Large intestine (tissue), 12 donors: ENCODE measurements at places on chromosomes 1 and 21.

GRCh38 chr1:40404670-40405462, 31.3 kb downstream of the SMAP2 start:
- H3K36me3 ChIP-seq: peaks cover 5% of the 10 kb centered on the region
- H3K4me3 ChIP-seq: no peak overlapping the region
- no peaks in the 10 kb centered on the region for H3K4me1 ChIP-seq
- no peak for DNase-seq
- no peaks in the 10 kb centered on the region for H3K27me3 ChIP-seq
- no peak overlapping the region for H3K27ac ChIP-seq

- H3K27me3 ChIP-seq: no peaks in the 10 kb centered on the region
- no peaks in the 10 kb centered on the region for H3K4me1 ChIP-seq
- no peak overlapping the region for H3K27ac ChIP-seq
These were observed 49.4 kb downstream of the TENT5C start for GRCh38 chr1:117655220-117655577.

DNA sequence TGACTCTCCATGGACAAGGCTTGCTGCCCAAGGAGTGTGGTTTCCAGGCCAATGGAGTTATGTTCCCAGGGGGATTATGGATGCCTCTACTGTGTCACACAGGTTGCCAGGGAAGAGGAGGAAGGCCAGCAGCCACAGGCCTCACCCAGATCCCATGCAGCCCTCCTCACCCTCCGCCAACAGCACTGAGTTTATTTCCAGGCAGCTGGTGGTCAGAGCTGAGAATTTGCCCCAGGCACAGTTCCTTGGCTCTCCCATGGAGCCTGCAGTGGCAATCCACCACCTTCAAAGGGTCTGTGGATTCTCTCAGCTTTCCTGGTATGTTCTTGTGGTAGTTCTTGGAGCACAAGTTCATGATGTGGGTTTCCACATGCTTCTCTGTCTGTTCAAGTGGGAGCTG, 79.2 kb downstream of the NTNG1 start:
- H3K36me3 ChIP-seq: no peaks in the 10 kb centered on the region
- no peaks in the 10 kb centered on the region for H3K27me3 ChIP-seq
- no peaks in the 10 kb centered on the region for H3K4me1 ChIP-seq
- H3K4me3 ChIP-seq: no peak overlapping the region

DNA sequence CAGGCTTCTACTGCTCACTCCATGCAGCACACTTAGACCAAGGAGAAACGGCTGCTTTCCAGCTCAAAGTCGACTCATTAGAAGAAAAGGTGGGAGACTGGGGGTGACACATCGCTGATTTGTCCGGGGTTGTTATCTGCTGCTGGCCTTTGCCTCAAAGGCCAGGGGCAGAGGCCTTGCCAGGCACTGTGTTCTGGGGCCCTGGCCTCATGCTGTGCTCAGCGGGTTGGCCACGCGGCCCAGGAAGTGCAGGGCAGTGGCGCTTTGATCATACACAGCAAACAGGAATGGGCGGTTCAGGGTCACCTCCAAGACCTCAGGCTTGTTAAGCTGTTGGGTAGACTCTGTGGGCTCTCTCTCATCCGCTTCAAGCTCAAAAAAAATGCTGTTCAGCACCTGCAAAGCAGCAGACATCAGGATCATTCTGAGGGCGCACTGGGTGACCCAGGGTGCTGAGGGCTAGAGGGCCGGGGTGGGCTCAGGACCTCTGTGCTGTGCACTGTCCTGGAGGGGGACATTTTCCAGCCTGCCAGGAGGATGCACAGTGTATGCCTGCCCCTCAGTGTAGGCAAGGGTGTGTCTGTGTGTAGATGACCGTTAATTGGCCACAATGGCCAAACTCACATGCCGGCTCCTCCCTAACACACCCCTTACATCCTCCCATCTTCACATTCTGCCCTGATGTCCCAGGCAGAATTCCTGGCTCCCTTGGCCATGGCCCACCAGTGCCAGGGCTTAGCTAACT, 10.8 kb downstream of the AGT start:
- peak overlapping the region; percentile 44 for H3K27ac ChIP-seq
- DNase-seq: peak; percentile 81
- peaks cover 32% of the 10 kb centered on the region for H3K36me3 ChIP-seq
- H3K4me3 ChIP-seq: no peak overlapping the region

DNA sequence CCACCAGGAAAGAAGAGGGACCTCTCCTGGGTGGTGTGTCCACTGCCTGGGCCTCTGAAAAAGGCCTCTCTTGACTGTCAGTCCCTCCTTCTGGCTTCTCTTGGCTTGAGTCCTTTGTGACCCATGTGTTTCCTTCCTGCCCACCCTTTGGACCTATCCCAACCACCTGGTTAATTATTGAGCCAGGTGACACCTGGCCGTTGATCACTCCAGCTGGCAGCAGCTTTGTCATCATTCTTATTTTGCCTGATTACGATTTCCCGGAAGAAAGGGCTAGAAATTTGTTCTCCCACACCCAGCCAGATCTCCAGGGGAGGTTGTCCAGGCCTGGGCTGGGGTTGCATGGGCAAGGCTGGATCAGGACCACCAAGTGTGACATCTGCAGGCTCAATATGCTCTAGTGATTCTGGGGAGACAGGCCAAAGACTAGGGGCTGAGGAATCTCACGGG, 24.8 kb downstream of the CSF1 start:
- H3K4me1 ChIP-seq: peaks cover 45% of the 10 kb centered on the region
- H3K27me3 ChIP-seq: no peaks in the 10 kb centered on the region
- no peak overlapping the region for H3K4me3 ChIP-seq
- peak overlapping the region; percentile 82 for H3K27ac ChIP-seq

DNA sequence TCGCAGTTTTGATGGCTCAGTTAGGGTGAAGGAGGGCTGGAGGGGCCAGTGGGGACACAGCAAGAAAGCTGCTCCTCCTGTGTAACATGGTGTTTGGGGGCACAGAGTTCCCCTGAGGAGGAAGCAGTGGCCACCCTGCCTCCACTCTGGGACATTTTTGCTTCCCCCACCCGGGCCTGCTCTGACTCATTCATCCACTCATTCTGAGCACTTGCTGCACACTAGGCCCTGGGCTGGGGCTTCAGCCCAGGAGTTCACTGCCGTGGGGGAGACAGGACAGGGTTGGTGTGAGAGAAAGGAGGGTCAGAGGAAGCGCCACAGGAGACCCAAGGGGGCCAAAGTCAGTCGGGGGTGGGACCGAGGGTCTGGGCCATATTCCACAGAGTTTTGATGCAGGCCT, 41.4 kb upstream of the ACOT11 start:
- H3K27me3 ChIP-seq: no peaks in the 10 kb centered on the region
- H3K27ac ChIP-seq: no peak overlapping the region
- H3K4me3 ChIP-seq: no peak overlapping the region
- DNase-seq: no peak
- no peaks in the 10 kb centered on the region for H3K36me3 ChIP-seq
- no peaks in the 10 kb centered on the region for H3K4me1 ChIP-seq

DNA sequence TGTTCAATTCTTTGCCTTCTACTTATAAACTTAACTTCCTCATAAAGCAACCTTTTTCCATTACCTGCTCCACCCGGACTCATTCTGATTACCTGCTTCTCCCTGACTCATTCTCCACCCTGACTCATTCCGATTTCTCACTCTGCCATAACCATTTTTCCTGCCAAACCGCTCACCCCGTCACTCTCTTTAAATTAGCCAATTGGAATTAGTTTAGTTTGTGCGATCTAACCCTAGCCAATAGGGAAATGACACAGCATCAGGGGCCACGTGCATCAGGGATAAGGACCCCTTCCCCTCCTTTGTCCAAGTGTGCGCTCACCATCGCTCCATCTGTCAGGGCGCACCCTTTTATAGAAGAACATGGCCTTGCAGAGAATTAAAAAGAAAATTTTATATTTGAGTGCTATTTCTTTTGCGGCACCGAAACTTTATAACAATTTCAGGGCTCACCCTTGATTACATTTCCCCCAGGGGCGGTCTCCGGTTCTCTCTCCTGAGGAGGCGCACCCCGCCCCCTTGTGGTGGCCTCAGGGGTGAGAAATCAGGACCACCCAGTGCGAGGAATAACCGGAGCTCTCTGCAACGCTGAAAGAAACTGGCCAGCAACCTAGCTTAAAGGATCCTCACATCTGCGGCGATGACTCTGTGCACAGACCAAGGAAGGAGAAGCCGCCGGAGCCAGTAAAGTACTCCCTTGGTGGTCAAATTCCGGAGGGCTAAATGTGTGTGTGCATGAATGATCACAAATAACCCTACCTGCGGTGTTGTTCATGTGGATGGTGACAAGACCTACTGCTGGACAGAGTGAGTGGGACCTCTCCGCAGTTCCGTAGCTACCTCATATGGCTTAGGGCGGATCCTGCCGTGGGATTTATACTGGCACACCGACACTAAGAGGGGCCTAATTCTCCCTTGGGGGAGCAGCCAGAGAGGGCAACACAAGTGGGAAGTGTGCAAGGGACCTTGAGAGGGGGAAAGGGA, 30.3 kb upstream of the CBR3 start:
- no peak overlapping the region for H3K27ac ChIP-seq
- DNase-seq: peak; percentile 37
- H3K36me3 ChIP-seq: no peaks in the 10 kb centered on the region
- H3K27me3 ChIP-seq: peaks cover 16% of the 10 kb centered on the region
- H3K4me1 ChIP-seq: no peaks in the 10 kb centered on the region

GRCh38 chr1:9760824-9761223, 62.9 kb downstream of the CLSTN1 start:
- no peak for DNase-seq
- H3K36me3 ChIP-seq: peaks cover 3% of the 10 kb centered on the region
- H3K27me3 ChIP-seq: no peaks in the 10 kb centered on the region
- H3K27ac ChIP-seq: no peak overlapping the region
- peaks cover 4% of the 10 kb centered on the region for H3K4me1 ChIP-seq

DNA sequence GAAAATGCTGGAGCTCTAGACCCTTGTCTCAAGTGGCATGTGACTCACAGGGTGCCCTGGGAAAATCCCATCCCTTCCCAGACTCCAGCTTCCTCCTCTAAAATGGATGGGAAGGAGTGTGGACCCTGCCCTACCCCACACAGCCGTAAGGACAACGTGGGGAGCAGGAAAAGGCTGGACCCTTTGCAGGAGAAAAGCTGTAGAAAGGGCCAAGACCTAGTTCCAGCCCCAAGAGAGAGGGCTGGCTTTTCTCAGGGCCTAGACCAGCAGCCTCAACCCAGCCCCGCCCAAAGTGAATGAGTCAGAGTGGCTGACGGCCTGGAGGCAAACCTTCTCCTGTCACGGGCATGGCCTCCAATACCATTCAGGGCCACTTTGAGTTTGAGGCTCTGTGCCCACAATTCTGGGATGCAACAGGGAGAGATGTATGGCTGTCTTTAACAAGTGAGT, 1.1 kb downstream of the LAMB3 start:
- H3K4me1 ChIP-seq: peaks cover 85% of the 10 kb centered on the region
- H3K27ac ChIP-seq: peak overlapping the region; percentile 99
- H3K27me3 ChIP-seq: no peaks in the 10 kb centered on the region
- H3K36me3 ChIP-seq: peaks cover 27% of the 10 kb centered on the region

DNA sequence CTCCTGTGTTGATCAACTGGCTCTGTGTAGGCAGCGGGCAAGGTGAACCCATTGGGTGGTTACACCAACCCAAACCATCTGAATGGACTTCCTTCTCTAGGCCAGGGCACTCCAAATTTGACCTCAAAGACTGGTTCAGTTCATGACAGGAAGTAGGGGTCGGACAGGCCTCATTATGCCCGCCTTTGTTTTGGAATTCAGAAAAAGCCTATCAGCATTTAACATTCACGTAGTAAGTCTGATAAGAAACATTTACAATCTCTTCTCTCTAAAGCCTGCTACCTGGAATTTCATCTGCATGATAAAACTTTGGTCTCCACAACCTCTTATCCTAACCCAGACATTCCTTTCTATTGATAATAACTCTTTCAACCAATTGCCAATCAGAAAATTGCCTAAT, 97.1 kb upstream of the ETV3 start:
- H3K4me3 ChIP-seq: no peak overlapping the region
- no peaks in the 10 kb centered on the region for H3K36me3 ChIP-seq
- no peak for DNase-seq
- H3K27ac ChIP-seq: peak overlapping the region; percentile 34
- H3K4me1 ChIP-seq: peaks cover 65% of the 10 kb centered on the region

GRCh38 chr21:36471254-36471723, 8.6 kb downstream of the CLDN14 start:
- H3K27me3 ChIP-seq: no peaks in the 10 kb centered on the region
- H3K36me3 ChIP-seq: no peaks in the 10 kb centered on the region
- no peak overlapping the region for H3K27ac ChIP-seq
- H3K4me3 ChIP-seq: no peak overlapping the region
- no peaks in the 10 kb centered on the region for H3K4me1 ChIP-seq
- no peak for DNase-seq

DNA sequence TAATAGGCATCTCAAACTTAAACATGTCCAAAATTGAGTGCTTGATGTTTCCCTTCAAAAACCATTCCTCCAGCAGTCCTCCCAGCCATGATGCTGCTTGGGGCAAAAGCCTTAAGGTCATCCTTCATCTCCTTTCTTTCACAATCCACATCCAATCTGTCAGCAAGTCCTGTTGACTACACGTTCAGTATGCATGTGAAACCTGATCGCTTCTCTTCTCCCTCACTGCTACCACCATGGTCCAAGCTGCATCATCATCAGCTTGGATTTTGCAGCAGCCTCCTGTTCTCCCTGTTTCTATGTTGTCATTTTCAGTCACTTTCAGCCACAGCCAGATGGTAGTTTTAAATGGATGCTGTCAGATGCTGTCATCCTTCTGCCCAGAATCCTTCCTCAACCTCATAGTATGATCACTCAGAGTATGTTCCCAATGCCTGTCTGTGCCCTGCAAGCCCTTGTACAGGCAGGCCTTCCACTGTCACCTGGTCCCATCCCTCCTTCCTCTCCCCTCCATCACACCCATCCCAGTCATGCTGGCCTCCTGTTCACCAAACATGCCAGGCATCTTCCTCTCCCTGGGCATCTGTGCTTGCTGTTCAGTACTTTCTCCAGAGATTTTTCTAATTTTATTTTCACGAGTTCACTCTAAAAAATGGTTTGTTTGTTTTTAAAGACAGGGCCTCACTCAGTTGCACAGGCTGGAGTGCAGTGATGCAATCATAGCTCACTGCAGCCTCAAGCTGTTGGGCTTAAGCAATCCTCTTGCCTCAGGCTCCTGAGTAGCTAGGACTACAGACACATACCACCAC, 66.0 kb downstream of the SYDE2 start:
- H3K36me3 ChIP-seq: no peaks in the 10 kb centered on the region
- H3K4me1 ChIP-seq: peaks cover 35% of the 10 kb centered on the region
- DNase-seq: peak; percentile 36

- H3K27me3 ChIP-seq: peaks cover 2% of the 10 kb centered on the region
- no peak overlapping the region for H3K4me3 ChIP-seq
- no peak for DNase-seq
- no peak overlapping the region for H3K27ac ChIP-seq
These were observed 28.0 kb upstream of the GJB5 start for GRCh38 chr1:34726861-34727260.

DNA sequence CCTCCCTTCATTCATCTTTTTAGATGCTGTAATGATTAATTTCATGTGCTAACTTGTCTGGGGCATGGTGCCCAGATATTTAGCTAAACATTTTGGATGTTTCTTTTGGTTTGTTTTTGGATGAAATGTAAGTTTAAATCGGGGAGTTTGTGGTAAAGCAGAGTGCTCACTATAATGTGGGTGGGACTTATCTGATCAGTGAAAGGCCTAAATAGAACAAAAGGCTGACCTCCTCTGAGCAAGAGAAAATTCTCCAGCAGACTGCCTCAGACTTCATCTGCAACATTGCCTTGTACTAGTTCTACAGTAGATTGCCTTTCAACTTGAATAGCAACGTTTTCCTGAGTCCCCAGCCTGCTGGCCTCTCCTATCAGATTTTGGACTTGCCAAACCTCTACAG, 183.6 kb downstream of the S1PR1 start:
- no peak overlapping the region for H3K27ac ChIP-seq
- DNase-seq: no peak
- H3K27me3 ChIP-seq: no peaks in the 10 kb centered on the region
- no peaks in the 10 kb centered on the region for H3K36me3 ChIP-seq
- no peaks in the 10 kb centered on the region for H3K4me1 ChIP-seq

GRCh38 chr1:46400421-46400820, 6.3 kb downstream of the FAAH start:
- no peak overlapping the region for H3K27ac ChIP-seq
- peaks cover 26% of the 10 kb centered on the region for H3K4me1 ChIP-seq
- peak; percentile 43 for DNase-seq
- H3K27me3 ChIP-seq: peaks cover under 1% of the 10 kb centered on the region
